T-helper 17 cell (primary cell): ENCODE measurements at places on chromosomes 4 and X. TPM values are rescaled to one million over a fixed set of nuclear protein-coding genes. Genes with fewer than 3 reads are reported as not detected.

Gene MBNL3
- 34.1 TPM for total RNA-seq

Gene CENPI
- 0.17 TPM for total RNA-seq

Gene GPAT3
- 4.1 TPM for total RNA-seq

Gene MAGEA6
- not detected for total RNA-seq

Gene APLN
- total RNA-seq = not detected

Gene RAI2
- total RNA-seq = 0.18 TPM

Gene NUP62CL
- total RNA-seq = 2.2 TPM

Gene ZMAT1
- total RNA-seq = 18.0 TPM

Gene SNX12
- total RNA-seq = 32.4 TPM

Gene PDZD4
- 31.1 TPM for total RNA-seq

DNA sequence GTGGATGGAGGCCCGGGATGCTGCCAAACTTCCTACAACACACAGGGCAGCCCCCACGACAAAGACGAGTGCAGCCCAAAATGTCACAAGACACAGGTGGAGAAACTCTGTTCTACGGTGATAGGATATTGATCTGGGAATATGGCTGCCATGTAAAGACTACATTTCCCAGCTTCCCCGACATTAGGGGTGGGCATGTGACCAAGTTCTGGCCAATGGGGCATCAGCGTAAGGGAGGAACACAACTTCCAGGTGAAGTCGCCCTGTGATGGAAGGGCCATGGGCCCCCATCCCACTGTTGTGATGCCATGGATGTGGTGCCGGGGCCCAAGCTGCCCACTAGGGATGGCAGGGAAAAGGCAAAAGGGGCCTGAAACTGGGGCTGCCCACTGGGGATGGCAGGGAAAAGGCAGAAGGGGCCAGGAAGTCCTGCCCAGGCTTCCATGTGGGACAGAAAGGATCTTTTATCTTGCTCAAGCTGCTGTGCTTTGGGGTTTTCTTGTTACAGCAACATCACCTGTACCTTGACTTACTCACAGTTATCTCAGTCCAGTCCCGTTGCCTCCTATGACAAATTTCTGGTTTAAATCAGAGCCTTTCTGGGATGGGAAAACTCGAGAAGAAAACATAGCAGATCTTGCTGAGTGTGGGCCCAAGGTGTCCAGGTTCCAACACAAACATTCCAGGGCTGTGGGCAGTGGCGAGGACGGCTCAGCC is 9.7 kb upstream of the ADRA2C start:
- DNase-seq = no peak

DNA sequence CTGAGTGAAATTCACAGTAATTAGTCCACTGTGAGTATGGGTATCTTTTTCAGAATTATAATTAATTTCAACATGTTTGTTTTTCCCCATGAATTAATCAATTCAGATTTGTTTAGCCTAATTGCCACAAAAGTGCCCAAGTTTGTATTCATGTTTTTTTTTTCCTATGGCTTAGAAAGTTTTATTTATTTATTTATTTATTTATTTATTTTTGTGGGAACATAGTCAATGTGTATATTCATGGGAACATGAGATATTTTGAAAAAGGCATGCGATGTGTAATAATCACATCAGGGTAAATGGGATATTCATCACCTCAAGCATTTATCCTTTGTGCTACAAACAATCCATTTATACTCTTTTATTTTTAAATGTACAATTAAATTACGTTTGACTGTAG is 475.3 kb downstream of the ADGRL3 start:
- no peak for DNase-seq

- no peak for DNase-seq
Measured at GRCh38 chrX:12434493-12434892, 296.2 kb downstream of the FRMPD4 start.

GRCh38 chr4:7556558-7556957 is 121.8 kb upstream of the PSAPL1 start:
- DNase-seq = no peak

- DNase-seq = no peak
Measured at GRCh38 chr4:8614365-8615193, 22.0 kb downstream of the CPZ start.

- no peak for DNase-seq
Measured at GRCh38 chrX:104282166-104282725, 27.5 kb upstream of the ESX1 start.

GRCh38 chr4:2696423-2696822 is 59.7 kb downstream of the TNIP2 start:
- DNase-seq = no peak

GRCh38 chr4:2271279-2272025 is 9.5 kb upstream of the MXD4 start:
- DNase-seq = no peak

- DNase-seq = no peak
Measured at GRCh38 chr4:38065176-38065575, 105.0 kb downstream of the PTTG2 start.

- no peak for DNase-seq
Measured at GRCh38 chr4:2059046-2059725, at the start of gene NAT8L. Gene NAT8L, plus strand, starts transcription at chr4:2059327. Its CDS starts 185 bp downstream, at chr4:2059512.

- no peak for DNase-seq
Measured at GRCh38 chrX:29762006-29762405, 453.4 kb upstream of the MAGEB2 start.

- no peak for DNase-seq
Measured at GRCh38 chrX:40729598-40730584, 5.5 kb downstream of the MED14 start.

DNA sequence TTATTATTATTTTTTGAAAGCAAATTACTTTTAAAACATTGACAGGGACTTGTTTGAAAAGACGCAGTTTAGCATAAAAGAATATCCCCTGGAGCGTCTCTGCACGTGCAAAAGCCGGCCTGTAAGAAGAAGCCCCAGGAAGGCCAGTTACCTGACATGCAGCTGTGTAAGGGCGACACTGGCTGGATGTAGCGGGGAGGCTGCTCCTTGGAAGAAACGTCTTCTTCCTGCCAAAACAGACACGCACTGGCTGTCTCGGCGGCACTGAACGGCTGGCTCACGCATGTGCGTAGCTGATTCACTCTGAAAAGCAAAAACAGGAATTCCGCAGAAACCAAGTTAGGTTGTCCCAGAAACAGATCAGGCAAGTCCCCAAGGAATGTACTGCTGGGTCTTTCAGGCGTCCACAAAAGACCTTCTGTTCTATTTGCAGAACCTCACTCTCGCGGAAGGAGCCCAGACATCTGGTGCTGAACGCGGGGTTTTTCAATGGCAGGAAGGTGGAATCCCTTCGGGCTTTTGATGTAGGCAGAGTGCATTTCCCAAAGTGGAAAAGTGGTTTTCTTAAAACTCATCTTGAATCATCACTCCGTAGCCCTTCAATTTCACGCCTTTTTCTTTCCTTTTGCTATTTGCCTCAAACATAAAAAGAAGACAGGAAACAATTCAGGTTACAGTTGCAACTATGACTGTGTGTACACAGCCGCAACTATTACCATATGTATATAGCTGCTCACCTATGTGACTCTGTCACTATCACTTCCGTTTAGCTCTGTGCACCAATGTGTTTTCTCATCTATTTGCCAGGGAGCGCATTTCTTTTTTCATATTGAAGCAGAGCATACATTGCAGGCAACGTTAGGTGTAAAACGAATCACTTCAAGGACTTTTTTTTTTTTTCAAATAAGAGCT is 38.1 kb upstream of the ARSH start:
- no peak for DNase-seq

GRCh38 chr4:100852326-100852725 is 334.5 kb upstream of the EMCN start:
- no peak for DNase-seq

DNA sequence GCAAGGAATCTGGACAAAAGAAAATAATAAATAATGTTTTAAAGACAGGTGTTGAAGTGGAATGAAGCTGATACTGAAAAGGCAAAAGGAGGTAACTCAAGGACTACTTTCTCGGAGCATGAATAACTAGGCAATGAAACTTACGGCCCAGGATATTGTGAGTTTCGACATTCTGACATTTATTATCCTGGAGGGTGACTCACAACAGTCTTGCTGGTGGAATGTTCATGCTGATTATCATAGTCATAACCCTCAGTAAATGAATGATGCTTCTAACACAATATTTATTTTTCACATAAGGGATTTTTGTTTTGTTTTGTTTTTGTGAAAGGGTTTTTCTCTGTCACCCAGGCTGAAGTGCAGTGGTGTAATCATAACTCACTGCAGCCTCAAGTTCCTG is 147.0 kb upstream of the HPGD start:
- DNase-seq = no peak

GRCh38 chr4:150682126-150682525 is 100.2 kb downstream of the MAB21L2 start:
- DNase-seq = no peak

GRCh38 chr4:168723020-168723419 is 226.2 kb downstream of the PALLD start:
- DNase-seq = no peak

DNA sequence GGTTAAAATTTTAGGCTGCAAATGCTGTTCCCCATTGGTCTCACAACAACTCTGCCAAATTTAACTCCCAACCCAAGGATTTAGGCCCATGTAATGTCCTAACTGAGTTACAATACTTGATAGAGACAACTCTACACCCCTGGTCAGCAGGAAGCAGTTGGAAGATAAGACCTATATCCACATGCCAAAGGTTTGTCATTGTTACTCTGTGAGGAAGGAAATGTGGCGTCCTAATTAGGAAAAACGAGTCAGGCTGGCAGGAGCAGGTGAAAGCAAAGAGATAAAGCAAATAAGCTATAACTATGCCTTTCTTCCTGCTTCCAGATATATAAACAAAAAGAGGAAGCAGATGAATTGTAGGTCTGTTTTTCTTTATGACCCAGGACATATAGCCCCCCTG is 69.1 kb downstream of the SPIN4 start:
- no peak for DNase-seq

- no peak for DNase-seq
Measured at GRCh38 chr4:120037411-120037810, 29.2 kb downstream of the MAD2L1 start.

GRCh38 chrX:53642337-53642736 is 44.2 kb downstream of the HUWE1 start:
- DNase-seq = no peak

- DNase-seq = no peak
Measured at GRCh38 chrX:118502161-118502789, 6.7 kb downstream of the DOCK11 start.

GRCh38 chr4:185344743-185345538 is 50.8 kb downstream of the LRP2BP start:
- DNase-seq = no peak

DNA sequence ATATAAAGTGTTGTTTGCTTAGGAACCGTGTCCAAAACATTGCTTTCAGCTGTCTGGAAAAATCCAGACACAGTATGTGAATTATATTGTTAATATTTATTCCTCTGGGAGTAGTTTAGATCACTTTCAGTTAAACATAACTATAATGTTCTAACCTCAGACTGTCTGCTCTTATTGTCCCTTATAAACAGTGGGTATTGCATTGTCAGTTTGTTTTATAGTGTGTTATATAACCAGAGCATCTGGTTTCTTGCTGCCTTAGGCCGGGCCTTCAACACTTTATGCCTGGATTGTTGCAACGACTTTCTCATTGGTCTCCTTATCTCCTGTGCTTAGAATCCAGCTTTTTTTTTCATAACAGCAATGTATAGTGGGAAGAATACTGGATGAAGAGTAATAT is 26.4 kb downstream of the ATG4A start:
- no peak for DNase-seq

- DNase-seq = no peak
Measured at GRCh38 chr4:101141230-101141629, 206.1 kb downstream of the PPP3CA start.

GRCh38 chrX:19017271-19017670 is 33.4 kb upstream of the PHKA2 start:
- DNase-seq = no peak
